ENCODE measurements at places on chromosomes 5 and 9. TPM values are rescaled to one million over a fixed set of nuclear protein-coding genes. Genes with fewer than 3 reads are reported as not detected.

The PRELID1 gene
- 76.9 TPM for total RNA-seq

The COL27A1 gene
- total RNA-seq = 4.6 TPM

The MCC gene
- total RNA-seq = 35.2 TPM

The NR2F1 gene
- 39.7 TPM for total RNA-seq

DNA sequence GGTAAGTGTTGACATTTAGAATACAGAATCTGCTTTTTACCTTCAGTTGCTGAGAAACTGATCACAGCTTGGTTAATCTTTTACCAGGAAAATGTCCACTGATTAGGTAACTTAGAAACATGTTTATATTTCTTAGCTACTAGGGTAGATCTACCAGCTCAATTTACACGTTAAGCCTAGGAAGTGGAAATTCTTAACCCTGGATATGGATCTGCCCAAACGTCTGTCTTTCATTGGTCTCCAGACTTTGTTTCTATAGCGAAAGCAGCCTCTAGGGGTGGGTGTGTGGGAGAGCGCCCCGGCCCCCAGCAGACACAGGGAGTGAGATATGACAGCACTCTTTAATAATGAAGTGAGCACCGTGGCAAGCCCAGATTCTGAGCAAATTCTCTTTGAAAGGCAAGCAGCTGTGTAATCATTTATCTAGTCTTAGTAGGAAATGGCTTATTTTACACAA is 141.6 kb upstream of the ZNF608 start:
- no peak overlapping the region for H3K27ac ChIP-seq
- no peak overlapping the region for H3K4me3 ChIP-seq
- no peak for DNase-seq
- no peaks in the 10 kb centered on the region for H3K27me3 ChIP-seq
- peaks cover 19% of the 10 kb centered on the region for H3K4me1 ChIP-seq

- peak overlapping the region; percentile 77 for H3K27ac ChIP-seq
- H3K36me3 ChIP-seq = no peaks in the 10 kb centered on the region
- peak; percentile 65 for DNase-seq
Observed at GRCh38 chr5:172659909-172660628, 19.0 kb downstream of the NEURL1B start.

DNA sequence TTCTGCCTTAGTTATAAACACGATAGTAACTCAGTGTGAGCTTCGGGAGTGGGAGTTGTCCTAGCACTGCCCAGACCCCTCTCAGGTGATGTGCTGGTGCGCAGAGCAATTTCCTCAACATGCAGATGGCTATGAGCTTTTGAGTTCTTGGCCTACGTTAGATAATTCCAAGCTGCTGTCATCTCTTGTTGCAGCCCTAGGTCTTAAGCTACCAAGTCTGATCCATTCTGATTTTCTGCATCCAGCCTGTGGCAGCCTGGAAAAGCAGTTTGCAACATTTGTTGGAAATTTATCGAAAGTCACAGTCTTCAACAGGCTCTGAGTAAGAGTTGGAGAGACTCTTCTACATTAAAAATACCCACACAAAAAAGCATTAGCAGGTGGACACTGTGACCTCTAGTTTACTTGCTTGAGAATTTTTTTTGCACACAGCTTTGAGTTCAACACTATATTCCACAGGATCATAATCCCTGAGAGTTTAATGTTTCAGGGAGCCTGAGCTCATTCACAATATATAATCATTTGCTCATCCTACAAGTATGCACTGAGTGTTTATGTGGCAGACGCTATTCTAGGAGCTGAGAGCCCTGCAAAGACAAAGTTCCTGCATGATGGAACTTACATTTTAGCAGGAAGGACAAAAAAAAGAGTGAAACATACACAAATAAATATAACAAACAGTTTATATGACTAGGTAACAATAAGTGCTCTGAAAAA is 91.6 kb downstream of the UBE2QL1 start:
- H3K27ac ChIP-seq = no peak overlapping the region
- H3K36me3 ChIP-seq = no peaks in the 10 kb centered on the region
- no peaks in the 10 kb centered on the region for H3K4me1 ChIP-seq
- H3K4me3 ChIP-seq = no peak overlapping the region
- no peak for DNase-seq

DNA sequence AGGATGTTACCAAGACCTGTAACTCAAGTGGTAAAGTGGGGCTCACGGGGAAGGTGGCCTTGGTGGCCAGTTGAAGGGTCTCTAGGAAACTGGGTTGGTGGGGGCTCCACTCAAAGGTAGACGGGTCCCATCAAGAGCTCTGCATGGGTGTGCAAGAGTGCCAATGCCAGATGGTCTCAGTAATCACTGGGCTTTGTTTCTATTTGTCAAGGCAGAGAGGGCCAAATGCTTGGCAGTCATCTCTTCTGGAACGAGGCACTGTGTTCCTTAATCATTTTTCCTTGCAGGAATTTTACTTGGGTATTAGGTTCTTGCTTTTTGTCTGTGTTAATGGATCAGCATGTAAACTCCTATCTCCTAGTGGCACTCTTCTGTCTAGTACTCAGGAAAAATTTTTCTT is 220.8 kb downstream of the DIRAS2 start:
- DNase-seq = no peak
- no peak overlapping the region for H3K27ac ChIP-seq
- H3K4me1 ChIP-seq = no peaks in the 10 kb centered on the region
- no peak overlapping the region for H3K4me3 ChIP-seq
- no peaks in the 10 kb centered on the region for H3K27me3 ChIP-seq

DNA sequence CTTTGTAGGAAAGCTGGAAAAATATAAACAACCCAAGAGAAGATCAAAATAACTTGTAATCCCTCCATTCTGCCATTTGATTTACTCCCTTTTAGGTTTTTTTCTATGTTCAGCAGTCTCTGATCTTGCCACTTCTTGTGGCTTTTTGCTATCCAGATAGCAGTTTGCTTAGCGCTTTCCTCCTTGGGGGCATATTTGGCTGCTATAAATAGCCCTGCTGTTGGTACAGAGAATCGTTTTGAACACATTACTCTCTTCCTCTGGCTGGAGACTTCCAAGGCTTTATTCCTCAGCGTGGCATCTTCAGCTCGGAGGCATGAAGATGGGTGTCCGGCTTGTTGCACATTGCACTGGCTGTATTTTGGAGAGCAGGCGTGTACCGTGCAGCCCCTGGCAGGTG is 38.6 kb downstream of the HMCN2 start:
- no peak overlapping the region for H3K4me3 ChIP-seq
- no peaks in the 10 kb centered on the region for H3K36me3 ChIP-seq
- no peak overlapping the region for H3K27ac ChIP-seq

DNA sequence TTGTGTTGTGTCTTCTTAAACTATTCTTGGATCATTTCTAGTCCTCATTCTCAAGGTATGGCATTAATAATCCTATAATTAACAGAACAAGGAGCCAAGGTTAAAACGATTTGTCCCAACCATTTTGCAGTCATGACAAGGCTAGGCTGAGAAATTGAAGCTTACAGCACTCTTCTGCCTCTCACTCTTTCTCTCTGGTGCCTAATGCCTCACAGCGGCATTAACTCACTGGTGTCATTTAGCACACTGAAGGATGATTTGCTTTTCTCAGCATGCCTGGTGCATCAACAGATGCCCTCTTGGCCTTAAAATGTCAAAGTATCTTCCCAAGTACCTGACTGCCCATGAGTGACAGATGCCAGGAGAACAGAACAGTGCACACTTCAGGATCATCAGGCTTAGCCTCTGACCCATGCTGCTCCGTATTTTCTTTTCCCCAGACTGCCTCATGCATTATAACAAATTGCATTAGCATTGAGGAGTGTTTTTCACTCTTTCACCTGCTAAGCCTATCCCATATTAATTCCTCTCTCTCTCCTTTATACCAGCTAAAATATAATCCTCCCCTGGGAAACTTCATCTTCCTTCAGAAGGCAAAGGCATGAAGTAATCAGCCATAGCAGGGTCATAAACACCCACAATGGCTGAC is 61.1 kb upstream of the SV2C start:
- no peaks in the 10 kb centered on the region for H3K4me1 ChIP-seq
- no peaks in the 10 kb centered on the region for H3K36me3 ChIP-seq
- no peaks in the 10 kb centered on the region for H3K27me3 ChIP-seq
- no peak overlapping the region for H3K27ac ChIP-seq
